ENCODE measurements at places on chromosomes 13 and 19.

GRCh38 chr19:29389495-29389894, 136.3 kb upstream of the VSTM2B start:
- no peak for DNase-seq

- DNase-seq = no peak
Observed at GRCh38 chr13:43981091-43981490, 101.4 kb downstream of the LACC1 start.

- DNase-seq = no peak
Observed at GRCh38 chr13:113776231-113777125, 17.5 kb downstream of the TMEM255B start.

DNA sequence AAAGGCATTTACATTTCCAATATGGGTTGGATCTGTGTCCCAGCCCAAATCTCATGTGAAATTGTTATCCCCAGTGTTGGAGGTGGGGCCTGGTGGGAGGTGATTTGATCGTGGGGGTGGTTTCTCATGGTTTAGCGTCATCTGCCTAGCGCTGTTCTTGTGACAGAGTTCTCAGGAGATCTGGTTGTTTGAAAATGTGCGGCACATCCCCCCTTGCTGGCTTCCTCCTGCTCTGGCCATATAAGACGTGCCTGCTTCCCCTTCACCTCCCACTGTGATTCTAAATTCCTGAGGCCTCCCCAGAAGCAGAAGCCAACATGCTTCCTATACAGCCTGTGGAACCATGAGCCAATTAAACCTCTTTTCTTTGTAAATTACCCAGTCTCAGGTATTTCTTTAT, 126.2 kb upstream of the FNDC3A start:
- no peak for DNase-seq

- no peak for DNase-seq
Observed at GRCh38 chr13:97492257-97492656, 58.3 kb downstream of the RAP2A start.

GRCh38 chr13:112680741-112681360, 9.0 kb upstream of the ATP11A start:
- DNase-seq = no peak

Measured in activated gamma-delta T cell treated with Interleukin-2 at 50 U/mL for 16 hours (primary cell).